CD4-positive, alpha-beta T cell treated with Interleukin-10 for 1 hour (primary cell): ENCODE measurements at places on chromosomes 11 and 22.

- DNase-seq = no peak
Measured at GRCh38 chr22:48205790-48206189, 1443.3 kb downstream of the TBC1D22A start.

DNA sequence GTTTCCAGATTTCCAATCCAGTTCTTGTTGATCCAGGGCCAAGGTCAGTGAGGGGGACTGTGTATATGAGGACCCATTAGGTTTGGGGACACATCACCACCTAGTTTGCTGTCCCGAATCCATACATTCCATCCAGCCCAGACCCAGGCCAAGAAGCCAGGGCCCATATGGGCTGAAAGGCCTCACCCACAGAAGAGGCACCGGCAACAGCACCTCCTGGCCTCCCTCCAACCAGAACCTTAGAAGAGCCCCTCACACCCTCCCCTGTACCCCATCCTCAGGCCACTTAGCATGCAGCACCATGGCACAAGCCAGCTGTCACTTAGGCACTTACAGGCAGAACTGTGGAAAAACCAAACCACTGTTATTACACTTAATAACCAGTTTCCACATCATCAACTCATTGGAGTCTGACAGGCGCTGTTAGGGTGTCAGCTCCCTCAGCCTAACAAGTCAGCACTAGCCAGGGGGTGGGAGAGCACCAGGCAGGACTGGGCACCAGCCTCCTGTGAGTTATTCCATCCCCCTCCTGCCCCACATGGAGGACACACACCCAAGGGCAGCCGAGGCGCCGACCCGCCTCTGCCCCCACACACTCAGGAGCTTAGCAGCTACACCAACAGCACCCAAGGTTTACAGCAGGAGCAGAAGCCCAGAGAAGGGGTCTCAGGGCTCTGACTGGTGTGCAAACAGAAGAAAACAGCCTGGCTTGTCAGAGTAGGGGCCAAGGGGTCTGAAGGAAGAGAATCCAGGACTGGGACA, 132.0 kb downstream of the BUD13 start:
- DNase-seq = no peak

DNA sequence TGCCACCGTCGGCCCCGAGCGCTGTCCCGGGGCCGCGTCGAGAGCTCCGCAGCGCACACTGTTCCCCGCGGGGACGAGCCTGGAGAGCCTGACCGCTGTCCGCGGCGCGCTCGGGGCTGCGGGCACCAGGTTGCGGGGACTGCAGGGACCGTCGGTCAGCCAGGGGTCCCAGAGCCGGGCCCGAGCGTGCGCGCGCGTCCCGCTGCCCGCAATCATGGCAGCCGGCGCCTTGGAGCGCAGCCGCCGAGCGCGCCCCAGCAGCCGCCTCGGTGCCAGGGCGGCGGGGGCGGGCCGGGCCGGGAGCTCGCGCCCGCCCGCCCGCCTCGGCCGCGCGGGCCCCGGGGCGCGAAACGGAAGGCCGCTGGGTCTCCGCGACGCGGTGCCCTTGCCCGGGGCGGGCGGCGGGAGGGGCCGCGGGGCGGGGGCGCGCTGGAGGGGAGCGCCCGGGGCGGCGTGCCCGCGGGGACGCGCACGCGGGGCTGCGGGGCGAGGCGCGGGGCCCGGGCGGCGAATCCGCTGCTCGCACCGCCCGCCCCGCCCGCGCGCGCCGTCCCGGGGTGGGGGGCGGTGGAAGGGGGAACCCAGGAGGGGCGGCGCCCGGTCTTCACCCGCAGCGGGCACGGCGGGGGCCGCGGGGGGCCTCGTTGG, 79.4 kb upstream of the PPARA start:
- peak; percentile 57 for DNase-seq

GRCh38 chr11:35118906-35119305, 20.1 kb upstream of the CD44 start:
- no peak for DNase-seq

GRCh38 chr11:12674936-12675696, 895 bp downstream of the TEAD1 start:
- no peak for DNase-seq

GRCh38 chr11:2536440-2536989, 91.7 kb downstream of the KCNQ1 start:
- DNase-seq = no peak

GRCh38 chr11:125494031-125494360, 2.1 kb downstream of the FEZ1 start:
- DNase-seq = no peak

GRCh38 chr11:95095858-95096587, 6.4 kb downstream of the ENDOD1 start:
- peak; percentile 7 for DNase-seq

- no peak for DNase-seq
Measured at GRCh38 chr11:124193221-124194010, 10.3 kb downstream of the OR10D3 start.

DNA sequence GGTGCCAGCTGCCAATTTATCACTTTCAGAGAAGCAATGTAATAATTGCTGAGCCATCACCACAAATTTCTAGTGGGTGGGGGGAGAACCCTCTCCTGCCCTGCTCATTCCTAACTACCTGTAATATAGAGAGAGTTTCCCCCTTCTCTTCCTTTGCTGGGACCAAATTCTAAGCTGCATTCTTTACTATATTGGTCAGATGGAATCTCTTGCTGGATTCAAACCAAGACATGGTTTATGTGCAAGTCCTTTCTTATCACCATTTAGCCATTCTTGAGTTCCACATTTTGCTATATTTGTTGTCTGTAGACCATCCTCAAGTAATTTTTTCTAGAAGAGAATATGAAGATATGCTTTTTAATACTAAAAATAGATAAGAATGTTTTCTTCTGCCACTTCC, 452.1 kb downstream of the MN1 start:
- DNase-seq = no peak

GRCh38 chr11:34298871-34299270, 58.9 kb downstream of the ABTB2 start:
- no peak for DNase-seq

- DNase-seq = peak; percentile 4
Measured at GRCh38 chr22:38569181-38569971, 607 bp downstream of the DMC1 start.

- no peak for DNase-seq
Measured at GRCh38 chr22:24566899-24567511, 11.2 kb downstream of the SNRPD3 start.

GRCh38 chr22:20868025-20868962, 9.5 kb downstream of the SNAP29 start:
- DNase-seq = no peak

DNA sequence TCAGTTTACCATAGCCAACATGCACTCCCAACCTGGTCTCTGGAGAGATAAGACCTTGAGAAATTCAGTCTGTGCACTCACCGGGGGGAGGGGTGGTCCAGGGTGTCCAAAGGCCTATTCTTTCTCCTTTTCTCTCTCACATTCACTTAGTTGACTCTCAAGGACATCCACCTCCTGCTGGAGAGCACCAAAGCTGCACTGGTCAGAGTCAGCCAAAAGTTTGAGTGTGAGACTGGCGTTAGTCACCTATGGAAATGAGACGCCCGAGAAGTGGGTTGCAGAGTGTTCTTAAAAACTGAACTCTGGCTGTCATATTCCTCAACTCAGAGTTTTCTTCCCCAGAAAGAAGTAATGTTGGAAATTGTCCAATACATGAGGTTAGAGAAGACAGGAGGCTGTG, 5.0 kb upstream of the UBQLNL start:
- no peak for DNase-seq

GRCh38 chr11:16148301-16148931, 207.9 kb downstream of the SOX6 start:
- no peak for DNase-seq

DNA sequence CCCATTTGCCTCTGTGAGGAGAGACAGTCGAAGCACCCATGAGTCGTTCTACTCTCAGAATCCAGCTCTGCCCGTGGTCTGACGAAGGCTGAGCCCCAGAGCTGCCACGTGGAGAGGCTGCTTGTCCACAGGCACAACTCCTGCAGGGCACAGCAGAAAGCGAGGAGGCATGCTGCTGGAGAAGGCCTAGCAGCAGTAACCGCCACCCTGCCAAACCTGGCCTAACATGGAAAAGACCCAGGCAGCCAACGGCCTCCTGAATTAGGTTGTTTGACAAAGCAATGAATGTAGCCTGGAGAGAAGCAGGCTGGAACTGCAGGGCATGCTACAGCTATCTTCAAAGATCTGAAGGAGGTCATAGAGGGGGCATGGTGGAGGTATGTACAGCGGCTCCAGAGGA, 89.7 kb downstream of the SNX19 start:
- DNase-seq = no peak

- no peak for DNase-seq
Measured at GRCh38 chr11:8232849-8233606, 30.6 kb downstream of the LMO1 start.

GRCh38 chr22:23000657-23001347, 69.5 kb upstream of the GNAZ start:
- DNase-seq = no peak

DNA sequence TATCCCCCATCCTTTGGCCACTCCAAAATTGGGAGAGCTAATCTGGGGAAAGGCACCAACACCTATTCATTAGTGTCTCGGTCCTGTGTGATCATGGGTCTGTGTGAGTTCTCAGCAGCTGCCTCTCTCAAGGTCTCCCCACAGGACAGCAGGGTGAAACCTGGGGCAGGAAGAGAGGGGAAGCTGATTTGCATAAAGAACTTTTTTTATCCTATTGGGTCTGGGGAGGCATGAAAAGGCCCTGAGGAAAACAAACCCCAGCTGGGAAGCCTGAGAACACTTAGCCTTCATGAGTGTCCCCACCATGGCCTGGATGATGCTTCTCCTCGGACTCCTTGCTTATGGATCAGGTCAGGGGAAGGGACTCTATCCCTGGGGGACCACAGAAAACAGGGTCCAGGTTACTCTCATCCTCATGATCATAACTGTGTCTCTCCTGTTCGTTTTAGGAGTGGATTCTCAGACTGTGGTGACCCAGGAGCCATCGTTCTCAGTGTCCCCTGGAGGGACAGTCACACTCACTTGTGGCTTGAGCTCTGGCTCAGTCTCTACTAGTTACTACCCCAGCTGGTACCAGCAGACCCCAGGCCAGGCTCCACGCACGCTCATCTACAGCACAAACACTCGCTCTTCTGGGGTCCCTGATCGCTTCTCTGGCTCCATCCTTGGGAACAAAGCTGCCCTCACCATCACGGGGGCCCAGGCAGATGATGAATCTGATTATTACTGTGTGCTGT, 116.0 kb upstream of the TOP3B start:
- no peak for DNase-seq
